ENCODE measurements at places on chromosomes 6 and 20.

- no peak for DNase-seq
Observed at GRCh38 chr20:63469713-63470101, 2.7 kb downstream of the KCNQ2 start.

- DNase-seq: no peak
Observed at GRCh38 chr6:56660381-56660730, 17.7 kb upstream of the DST start.

GRCh38 chr6:157335829-157336228 is 12.5 kb upstream of the TMEM242 start:
- DNase-seq: no peak

GRCh38 chr6:82365016-82365795 is 1.6 kb downstream of the TPBG start:
- peak; percentile 53 for DNase-seq

DNA sequence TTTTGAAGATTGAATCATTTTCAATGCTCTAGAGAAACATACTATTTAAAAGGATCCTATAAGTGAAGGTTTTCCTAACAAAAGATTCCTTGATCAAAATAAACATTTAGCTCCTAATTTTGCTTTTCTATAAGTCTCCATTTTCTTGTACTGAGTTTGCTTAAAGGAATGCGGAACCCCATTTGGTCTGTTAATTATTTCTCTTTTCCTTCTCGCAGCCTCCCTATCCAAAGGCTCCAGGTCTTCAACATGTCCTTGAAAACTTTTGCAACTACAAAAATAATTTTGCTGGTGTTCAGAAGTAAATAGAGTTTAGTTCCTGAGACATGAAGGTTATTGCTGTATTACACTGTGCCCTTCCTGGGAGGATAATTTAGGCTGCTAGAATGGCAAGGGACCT is 8.3 kb upstream of the NPEPL1 start:
- no peak for DNase-seq
